ENCODE measurements at places on chromosomes 5 and 9.

DNA sequence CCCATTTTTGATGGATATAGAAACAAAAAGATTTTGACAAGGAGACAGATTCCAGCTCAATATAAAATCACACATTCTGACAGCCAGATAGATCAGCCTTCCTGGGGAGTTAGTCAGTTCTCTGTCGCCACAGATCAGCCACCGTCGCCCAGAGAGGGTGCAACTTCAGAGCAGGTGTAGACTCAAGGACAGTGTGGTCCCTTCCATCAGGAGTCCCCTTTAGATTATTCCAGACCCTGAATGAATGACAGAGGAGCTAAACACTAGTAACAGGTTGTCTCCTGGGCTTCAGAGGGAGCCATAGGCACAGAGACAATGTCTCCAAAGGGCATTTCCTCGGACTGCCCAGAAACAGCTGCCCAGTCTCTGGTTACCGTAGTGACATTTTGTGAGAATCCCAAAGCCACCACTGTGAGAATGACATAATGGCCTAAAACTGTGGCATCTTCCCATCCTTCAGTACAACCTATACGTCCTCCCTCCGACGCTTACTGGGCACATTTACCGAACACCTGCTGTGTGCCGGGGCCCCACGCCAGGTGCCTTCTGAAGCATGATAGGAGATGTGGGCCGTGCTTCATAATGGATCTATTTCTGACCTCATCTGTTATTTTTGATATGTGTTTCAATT is 47.4 kb upstream of the SLC2A8 start:
- no peak for DNase-seq

DNA sequence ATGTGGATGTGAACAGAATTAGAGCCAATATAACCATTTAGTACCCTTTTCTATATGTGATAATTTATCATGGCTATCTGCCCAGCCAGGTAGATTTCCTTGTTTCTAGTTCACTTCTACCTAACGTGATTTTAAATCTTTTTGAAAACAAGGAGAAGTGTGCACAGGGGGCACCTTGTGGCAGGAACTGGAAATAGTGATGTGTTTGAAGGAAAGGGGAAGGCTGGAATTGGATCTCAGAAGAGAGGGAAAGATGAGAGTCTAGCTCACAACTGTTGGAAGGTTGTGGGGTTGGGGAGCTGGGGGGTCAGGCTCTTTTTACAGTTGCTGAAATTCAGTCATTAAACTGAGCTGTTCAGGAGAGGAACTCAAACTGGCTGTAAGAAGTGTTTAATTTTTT is 219.5 kb downstream of the KCTD16 start:
- DNase-seq = peak; percentile 8

DNA sequence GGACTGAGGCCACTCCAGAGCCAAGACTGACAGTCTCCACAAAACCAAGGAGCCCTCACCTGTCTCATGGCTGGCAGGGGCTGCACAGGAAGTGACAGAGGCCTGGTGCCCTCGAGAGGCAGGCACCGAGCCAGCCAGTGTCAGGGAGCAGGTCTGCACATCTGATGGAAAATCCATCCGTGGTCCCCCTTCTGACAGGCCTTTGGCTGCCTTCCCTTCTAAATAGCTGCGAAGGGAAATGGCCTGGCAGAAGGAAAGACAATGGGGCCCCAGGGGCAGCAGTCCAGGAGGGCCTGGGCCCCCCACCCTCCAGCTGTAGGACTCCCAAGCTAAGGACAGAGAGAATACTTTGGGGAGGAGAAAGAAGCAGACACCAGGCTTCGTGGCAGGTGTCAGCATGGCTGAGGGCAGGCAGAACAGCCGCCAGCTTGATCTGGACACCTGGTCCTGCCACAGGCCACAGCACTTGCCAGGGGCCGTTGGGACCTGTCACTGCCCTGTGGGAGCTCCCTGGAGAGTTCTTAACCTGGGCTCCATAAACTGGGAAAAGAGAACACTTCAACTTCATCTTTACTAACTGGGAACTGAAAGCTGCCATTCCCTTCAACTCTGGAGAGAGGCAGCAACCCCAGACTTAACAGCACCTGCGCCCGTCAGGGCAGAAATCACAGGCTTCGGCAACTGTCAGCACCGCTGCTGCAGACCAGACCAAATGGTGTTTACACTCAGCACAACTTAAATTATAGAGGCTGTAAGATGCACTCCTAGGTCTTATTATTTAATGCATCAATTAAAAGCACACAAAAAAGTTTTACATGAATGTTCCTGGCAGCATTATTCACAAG is 22.0 kb downstream of the ADAMTS2 start:
- no peak for DNase-seq

DNA sequence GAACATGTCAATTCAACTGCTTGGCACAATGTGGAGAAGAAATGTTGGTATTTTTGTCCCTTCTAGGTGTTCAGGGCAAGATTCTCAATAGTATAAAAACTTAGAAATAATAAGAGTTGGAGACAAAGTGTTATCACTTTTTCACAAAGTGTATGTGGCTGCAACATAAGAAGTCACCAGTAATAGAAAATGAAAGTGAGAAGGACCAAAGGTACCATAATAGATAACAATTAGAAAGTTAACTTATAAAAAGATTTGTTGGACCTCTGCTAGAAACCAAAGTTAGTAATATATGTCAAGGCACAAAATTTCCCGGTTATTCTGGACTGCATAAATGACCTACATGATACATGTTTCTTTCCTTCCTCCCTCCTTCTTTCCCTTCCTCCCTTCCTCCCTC is 1535.3 kb downstream of the EFNA5 start:
- DNase-seq = no peak

Measured in SW480 (cell line).